ENCODE measurements at places on chromosomes 2 and 18.

GRCh38 chr2:232138441-232138840 is 176.9 kb downstream of the DIS3L2 start:
- no peak for DNase-seq

- DNase-seq = no peak
These were observed 79.3 kb upstream of the CD28 start for GRCh38 chr2:203626952-203627681.

GRCh38 chr2:108212671-108213070 is 27.1 kb upstream of the SULT1C3 start:
- DNase-seq = no peak

DNA sequence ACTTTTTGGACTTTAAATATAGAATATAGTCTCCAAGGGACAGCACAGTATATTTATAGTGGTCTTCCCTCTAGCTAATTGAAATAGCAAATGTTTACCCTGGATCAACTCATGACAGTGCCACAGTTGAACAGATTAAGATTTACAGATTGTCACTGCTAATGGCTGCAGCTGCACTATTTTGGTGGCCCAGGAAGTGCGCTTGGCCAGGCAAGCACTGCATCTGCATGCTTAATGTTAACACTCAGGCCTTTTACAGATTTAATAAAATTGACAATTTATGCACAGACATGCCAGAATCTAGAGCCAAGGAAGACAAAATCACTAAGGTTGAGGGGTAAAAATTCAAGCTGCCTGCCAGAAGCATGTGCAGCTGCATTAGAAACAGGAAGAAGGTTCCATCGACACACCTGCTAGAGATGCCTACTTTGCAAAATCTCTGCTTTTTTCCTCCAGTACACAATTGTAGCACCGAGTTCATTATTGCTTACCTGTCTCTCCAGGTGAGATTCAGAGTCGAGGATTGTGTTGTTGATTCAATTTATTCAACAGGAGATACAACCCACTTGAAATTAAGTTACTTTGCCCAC is 1042.3 kb upstream of the NRXN1 start:
- DNase-seq = no peak

- peak; percentile 86 for DNase-seq
These were observed 5.7 kb downstream of the PTMA start for GRCh38 chr2:231713730-231714638.

- no peak for DNase-seq
These were observed 13.2 kb downstream of the CNNM4 start for GRCh38 chr2:96773922-96774321.

DNA sequence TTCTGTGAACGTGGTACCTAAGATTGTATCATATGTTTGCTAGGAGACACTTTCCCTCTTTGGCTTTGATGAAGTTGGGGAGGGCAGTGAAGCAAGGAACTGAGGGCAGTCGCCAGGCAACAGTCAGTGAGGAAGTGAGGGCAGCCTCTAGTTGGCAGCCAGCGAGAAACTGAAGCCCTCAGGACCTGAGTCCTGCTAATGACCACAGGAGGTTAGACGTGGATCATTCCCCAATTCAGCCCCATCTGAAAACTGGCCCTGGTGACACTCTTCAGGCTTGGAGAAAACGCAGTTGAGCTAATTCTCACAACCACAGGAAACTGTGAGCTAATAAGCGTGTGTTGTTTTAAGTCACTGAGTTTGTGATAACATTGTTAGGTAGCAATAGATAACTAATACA is 84.5 kb upstream of the REG3G start:
- no peak for DNase-seq

DNA sequence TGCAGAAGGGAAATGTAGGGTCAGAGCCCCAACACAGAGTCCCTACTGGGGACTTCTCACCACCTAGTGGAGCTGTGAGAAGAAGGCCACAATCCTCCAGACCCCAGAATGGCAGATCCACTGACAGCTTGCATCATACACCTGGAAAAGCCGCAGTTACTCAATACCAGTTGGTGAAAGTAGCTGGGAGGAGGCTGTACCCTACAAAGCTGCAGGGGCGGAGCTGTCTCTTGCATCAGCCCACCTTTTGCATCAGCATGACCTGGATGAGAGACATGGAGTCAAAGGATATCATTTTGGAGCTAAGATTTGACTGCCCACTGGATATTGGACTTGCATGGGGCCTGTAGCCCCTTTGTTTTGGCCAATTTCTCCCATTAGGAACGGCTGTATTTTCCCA is 237.3 kb downstream of the CALCRL start:
- no peak for DNase-seq

GRCh38 chr2:105877945-105878344 is 133.2 kb downstream of the NCK2 start:
- DNase-seq = no peak

DNA sequence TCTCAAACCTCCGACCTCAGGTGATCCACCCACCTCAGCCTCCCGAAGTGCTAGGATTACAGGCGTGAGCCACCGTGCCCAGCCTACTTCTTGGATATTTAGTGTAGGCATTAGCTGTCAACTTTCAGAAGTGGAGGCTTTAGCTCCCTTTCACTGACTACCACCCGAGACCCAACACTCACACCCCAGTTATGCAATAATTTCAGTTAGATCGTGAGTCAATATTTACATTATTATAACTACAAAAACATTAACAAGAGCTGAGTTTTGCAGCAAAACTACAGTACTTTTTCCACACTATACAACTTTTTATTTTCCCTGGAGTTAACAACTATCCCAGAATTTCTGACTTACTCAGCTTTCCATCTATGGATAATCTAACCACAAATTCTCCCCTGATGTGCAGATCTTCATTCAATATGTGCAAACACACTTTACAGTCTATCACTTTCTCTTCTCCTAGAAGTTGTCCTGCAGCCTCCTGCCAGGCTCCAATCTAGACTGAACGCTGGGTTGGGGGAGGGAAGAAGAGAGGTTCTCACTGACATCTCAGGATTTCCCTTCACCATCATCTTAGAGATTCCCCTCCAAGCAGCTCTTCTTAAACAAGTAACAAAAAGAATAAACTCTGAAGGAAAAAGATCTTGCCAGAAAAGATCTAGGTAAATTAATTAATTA is 10.1 kb downstream of the TBC1D8 start:
- DNase-seq = no peak

DNA sequence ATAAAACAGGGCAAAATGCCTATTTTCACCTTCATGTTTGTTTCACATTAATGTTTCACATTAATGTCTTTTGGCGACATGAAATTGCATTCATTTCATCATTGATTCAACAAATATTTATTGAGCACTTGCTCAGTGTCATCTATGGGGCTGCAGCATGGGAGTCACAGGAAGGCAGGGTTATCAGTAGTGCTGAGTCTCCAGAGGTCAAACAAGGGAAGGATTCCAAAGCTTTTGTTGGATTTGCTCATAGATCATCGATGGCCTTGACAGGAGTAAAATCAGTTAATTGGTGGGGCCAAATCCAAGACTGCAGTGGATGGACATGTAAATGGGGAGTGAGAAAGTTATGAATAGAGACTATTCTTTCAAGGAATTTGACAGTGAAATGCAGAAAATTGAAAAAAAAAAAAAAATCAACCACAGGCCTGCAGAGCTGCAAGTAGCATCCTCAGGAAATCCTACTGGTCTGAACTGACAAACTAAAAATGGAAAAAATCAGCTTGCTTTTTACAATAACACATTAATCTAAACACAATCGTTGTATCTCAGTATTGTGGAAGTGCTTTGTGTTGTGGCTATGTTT is 1290.8 kb downstream of the DPP10 start:
- DNase-seq = no peak

DNA sequence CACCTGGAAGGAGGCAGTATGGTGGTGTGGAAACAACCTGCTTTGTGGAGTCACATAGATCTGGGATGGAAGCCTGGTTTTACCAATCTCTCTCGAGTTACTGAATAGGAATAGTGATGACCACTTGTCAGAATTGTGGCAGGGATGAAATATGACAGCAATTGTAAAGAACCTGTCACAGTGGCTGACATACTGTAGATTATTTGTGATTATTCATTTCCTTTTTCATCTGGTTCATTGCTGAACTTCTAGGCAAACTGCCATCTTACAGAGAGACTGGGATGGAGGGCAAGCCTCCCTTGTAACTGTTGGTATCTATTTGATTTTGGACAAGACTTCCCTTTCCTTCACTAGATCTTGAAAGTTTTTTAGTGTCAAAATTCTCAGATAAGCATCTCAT is 42.0 kb downstream of the FMNL2 start:
- DNase-seq = no peak

GRCh38 chr2:133171393-133172004 is 396.8 kb downstream of the NCKAP5 start:
- no peak for DNase-seq

DNA sequence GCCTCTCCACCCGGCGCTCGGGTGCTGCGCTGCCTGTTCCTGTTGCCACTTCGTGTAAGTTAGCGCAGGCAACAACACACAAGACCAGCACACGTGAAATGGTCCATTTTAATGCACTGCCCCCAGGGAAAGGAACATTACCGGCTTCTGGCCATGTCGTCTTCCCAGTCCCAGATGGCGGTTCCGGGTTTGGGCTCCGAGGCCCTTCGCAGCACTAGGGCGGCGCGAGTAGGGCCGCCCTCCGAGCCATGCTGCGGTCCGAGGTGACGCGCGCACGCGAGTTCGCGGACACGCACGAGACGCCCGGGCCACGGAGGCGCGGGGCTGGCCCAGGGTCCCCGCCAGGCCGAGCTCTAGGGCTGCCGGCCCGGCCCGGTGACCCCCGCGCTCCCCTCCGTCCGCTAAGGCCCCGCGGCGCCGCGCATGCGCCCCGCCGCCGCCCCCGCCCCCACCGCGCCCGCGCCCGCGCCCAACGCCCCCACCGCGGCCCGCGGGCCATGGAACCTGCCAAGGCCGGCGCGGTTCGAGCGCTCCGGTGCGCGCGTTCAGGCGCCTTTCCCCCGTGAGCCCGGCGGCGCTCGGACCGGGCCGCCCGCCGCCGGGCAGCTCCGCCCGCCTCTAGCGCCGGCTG is 367 bp upstream of the ZNF236 start:
- peak; percentile 60 for DNase-seq

All from breast epithelium (tissue), 4 donors.